ENCODE measurements at places on chromosomes 4 and X.

DNA sequence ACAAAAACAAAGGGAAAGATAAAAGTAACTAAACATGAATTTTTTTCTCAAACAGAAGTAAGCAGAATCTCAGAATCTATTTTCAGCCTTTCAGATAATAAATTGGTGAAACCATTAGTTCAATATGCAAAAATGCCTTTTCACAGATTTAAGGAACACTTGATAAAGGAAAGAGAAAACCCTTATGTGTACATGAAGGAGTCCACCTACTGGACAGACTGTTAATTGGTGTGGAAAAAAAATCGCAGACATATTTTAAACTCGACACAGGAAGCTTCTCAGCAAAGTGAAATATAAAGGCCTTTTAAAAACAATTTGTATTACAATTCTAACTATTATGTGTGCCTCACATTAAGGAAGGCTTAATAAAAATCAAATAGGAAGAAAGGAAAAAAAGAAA is 22.3 kb downstream of the COX7B2 start:
- no peak for DNase-seq

DNA sequence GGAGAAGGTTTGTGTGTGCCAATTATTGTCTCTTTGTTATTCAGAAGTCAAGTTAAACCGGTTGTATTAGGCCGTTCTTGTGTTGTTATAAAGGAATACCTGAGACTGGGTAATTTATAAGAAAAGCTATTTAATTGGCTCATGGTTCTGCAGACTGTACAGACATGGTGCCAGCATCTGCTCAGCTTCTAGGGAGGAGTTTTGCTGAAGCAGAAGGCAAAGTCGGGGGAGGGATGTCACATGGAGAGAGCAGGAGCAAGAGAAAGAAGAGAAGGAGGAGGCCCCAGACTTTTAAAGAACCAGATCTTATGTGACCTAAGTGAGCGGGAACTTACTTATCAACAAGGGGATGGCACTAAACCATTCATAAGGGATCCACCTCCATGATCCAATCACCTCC is 349.3 kb upstream of the PCDH18 start:
- DNase-seq = no peak

DNA sequence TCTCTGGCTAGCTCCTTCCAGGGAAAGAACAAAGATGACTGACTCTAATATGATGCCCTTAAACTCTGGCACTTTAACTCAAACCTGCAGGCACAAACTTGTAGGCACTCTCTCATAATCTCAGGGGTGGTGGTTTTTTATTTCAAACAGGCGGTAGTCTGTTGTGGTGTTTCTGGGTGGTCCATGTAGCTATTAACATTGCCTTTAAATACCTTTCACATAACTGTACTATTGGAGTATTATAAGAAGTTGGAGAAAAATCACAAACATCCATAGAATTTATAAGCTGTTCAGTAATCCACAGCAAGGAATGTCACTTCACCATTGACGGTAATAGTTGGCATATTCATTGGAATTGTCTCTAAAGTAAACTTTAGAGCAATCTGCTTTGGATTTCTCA is 204.2 kb upstream of the PDE5A start:
- no peak for DNase-seq

DNA sequence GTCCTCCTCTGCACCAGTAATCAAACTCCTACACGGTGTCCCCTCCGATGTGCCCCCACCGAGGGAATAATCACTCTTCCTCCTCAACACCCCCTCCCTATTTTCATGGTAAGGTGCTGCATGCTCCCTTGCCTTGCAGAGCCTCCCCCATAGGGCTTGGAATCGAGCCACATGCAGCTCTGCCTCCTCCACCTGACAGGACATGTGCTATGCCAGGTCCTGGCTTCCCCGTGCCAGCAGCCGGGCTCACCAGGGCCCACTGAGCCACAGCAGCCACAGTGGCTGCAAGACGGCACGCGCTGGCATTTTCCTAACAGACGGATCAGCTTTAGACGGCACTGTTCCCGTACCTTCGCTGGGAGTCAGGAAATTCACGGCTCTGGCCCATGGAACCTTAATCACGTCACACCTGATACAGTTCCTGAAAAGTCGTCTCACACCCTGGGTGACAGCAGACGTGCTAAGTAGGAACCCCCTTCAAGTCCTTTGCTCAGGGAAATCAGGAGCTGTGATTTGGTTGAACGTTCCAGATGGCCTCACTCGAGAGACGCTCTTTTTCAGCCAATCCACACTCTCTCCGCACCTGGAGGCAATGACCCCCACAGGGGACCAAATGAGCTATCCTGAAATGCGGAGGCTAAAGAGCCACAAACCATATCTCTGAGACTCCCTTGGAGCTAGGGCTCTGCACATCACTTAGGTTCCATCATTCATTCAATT is 63.2 kb downstream of the JAKMIP1 start:
- no peak for DNase-seq

- DNase-seq = no peak
Measured at GRCh38 chrX:130719413-130719812, 183.6 kb downstream of the ENOX2 start.

- no peak for DNase-seq
Measured at GRCh38 chrX:17409566-17410290, 34.7 kb downstream of the NHS start.

DNA sequence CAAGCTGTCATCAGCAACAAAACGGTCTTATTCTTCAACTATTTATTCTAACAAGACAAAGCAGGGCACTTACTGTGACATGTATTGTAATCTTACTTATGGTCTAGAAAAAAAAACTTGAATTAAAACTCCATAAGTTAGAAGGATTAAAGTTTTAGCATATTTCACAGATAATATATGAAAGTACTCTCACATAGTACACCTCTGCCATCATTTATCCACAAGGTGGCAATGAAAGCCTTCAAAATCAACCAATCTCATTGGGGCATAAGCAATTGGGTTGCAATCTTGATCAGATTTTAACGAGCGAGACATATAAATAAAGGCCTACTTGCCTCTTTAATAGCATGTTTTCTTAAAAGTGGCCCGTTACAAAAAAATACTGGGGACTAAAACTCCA is 1382.9 kb downstream of the FAM133A start:
- DNase-seq = no peak

GRCh38 chr4:86522349-86522748 is 71.8 kb upstream of the PTPN13 start:
- no peak for DNase-seq

- no peak for DNase-seq
Measured at GRCh38 chr4:18882468-18882867, 860.9 kb upstream of the LCORL start.

All from CD4-positive, alpha-beta T cell treated with Interleukin-6 at 100 ng/mL for 8 hours (primary cell).